Activated T-helper 2 cell treated with anti-CD3 and anti-CD28 coated beads, Interferon-gamma antibody, Interleukin-2, Interleukin-4, amounts not matched to agents 10 μg/mL and 5 μg/mL and 100 μg/mL, durations not matched to agents 14 hours and 24 hours and 36 hours (primary cell): ENCODE measurements at places on chromosomes 13 and 19. TPM values are rescaled to one million over a fixed set of nuclear protein-coding genes. Genes with fewer than 3 reads are reported as not detected.
A peak's percentile ranks its signal among the peaks of the same experiment; 100 is the strongest.

DNA sequence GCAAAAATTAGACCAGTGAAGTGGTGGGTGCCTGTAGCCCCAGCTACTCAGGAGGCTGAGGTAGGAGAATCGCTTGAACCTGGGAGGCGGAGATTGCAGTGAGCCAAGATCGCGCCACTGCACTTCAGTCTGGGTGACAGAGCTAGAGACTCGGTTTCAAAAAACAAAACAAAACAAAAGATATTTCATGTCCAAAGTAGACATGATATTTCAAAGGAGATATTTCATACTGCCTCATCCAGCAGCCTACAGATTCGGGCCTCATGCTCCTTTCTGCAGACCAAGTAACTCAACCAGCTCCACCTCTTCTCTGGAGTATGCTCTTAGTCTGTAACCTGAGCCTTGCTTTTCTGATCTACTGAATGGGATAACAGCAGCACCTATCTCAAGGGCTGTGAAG is 15.0 kb downstream of the ZC3H4 start:
- peaks cover 50% of the 10 kb centered on the region for H3K36me3 ChIP-seq
- no peak for DNase-seq
- H3K27me3 ChIP-seq = no peaks in the 10 kb centered on the region
- peak overlapping the region; percentile 60 for H3K27ac ChIP-seq

DNA sequence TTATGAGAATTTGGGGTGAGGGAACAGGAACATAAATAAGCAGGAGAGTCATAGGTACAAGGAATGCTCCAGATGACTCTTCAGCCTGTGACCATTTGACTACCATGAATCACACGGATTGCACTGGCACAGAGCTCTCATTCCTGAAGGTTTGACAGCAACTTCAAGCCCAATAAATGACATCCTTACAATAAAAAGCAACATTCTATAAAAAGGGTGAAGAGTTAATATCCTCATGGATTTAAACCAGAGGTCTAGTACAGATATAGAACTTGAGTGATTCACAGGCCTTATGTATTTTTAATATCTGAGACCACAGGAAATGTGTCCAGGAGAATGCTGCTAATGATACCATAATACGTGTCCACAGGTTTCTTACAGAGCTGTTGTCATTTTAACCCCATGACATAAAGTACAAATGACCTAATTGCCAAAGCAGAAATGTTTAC is 158.1 kb downstream of the IRS2 start:
- H3K4me1 ChIP-seq = no peaks in the 10 kb centered on the region
- H3K27ac ChIP-seq = no peak overlapping the region
- no peak for DNase-seq
- H3K4me3 ChIP-seq = no peak overlapping the region

- H3K27ac ChIP-seq = no peak overlapping the region
- H3K4me3 ChIP-seq = no peak overlapping the region
- H3K36me3 ChIP-seq = no peaks in the 10 kb centered on the region
Observed at GRCh38 chr19:472005-472858, 11.4 kb upstream of the SHC2 start.

DNA sequence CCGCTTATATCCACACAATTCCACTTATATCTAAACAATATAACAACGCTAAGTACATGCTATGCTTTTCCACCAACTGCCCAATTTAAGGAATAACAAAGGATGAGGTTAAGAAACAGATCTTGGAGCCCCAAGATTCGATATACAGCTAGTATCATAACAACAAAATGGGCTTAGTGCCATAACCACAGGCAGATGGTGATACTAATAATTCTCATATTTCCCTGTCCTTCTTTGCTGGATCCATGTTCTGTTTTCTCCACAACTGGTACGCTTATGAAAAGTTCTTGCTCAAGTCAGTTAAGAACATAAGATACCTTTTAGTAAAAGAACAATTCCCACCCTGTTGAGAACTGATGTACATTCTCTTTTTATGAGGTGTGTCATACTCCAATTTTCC is 33.9 kb downstream of the CAB39L start:
- H3K36me3 ChIP-seq = no peaks in the 10 kb centered on the region
- no peaks in the 10 kb centered on the region for H3K4me1 ChIP-seq
- DNase-seq = no peak
- no peak overlapping the region for H3K4me3 ChIP-seq
- H3K27me3 ChIP-seq = peaks cover 11% of the 10 kb centered on the region

DNA sequence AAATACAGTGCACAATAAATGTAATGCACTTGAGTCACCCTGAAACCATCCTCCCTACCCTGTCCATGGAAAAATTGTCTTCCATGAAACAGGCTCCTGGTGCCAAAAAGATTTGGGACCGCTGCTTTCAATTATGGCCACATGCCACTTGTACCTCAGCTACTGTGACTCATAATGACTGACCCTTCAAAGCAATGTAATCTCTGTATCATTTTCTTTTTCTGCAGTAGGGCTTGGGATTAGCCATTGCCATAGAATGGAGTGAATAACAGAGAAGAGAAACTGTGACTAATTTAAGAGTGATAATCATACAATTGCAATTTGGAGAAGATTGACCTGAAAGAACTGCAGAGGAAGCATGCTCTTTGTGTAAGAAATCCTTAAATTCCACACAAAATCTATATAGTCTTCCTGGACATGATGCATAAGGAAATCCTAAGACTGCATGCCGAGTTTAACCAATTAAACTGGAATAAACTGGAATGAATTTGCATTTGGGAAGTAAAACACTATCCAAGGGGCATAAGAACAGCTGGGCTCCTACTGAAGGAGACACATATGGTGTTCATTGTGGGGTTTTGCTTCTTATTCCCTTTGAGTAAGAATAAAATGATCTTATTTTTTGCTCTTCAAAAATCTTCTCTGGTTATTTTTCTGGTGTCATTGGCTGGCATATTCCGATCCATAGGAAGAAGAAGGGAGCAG is 59.5 kb upstream of the SLC7A1 start:
- DNase-seq = no peak
- no peaks in the 10 kb centered on the region for H3K4me1 ChIP-seq
- no peaks in the 10 kb centered on the region for H3K36me3 ChIP-seq
- no peak overlapping the region for H3K27ac ChIP-seq

DNA sequence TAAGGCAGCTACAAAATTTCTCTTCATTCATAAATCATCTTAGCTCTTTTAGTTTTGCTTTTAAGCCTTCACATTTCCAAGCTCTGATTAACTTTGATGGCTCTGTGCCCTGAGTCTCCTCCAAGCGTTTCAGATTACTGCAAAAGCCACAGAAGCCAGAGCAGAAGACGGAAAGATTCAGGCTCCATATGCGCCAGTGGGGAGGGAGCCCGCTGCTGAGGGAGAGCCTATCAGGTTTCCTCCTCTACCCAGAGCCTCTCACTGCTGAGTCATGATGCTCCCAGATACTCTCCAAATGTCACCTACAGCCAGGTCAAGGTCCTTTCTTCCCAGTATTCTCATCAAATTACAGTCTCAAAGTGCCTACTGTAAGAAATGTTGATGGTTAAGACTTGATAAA is 193.6 kb downstream of the RAP2A start:
- peaks cover 1% of the 10 kb centered on the region for H3K27me3 ChIP-seq
- no peaks in the 10 kb centered on the region for H3K36me3 ChIP-seq
- no peak for DNase-seq

DNA sequence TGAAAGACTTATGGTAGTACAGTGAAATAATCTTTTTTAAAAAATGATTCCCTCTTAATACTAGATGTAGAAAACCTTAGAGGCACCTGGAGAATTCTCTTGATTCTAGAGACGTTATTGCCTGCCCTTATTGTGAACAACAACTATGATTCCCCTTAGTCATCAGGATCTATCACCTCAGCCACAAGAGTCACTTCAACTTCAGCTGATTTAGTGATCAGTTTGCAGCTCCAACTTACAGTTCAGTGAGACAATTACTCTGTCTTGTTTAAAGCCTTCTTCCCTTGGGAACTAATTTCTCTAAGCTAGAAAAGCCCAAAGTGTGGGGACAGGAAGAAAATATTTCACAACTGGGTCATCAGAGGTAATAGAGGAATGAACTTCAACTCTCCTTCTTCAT is 254.3 kb upstream of the SLITRK1 start:
- H3K27me3 ChIP-seq = no peaks in the 10 kb centered on the region
- no peaks in the 10 kb centered on the region for H3K36me3 ChIP-seq
- H3K4me1 ChIP-seq = peaks cover 17% of the 10 kb centered on the region
- no peak overlapping the region for H3K4me3 ChIP-seq
- H3K27ac ChIP-seq = no peak overlapping the region
- DNase-seq = no peak

- DNase-seq = no peak
- H3K36me3 ChIP-seq = peaks cover 32% of the 10 kb centered on the region
- no peak overlapping the region for H3K27ac ChIP-seq
Observed at GRCh38 chr13:43072394-43072793, 49.0 kb downstream of the DNAJC15 start.

GRCh38 chr13:42786715-42787114 is 5.3 kb downstream of the FAM216B start:
- peaks cover 10% of the 10 kb centered on the region for H3K27me3 ChIP-seq
- no peak overlapping the region for H3K27ac ChIP-seq
- H3K36me3 ChIP-seq = no peaks in the 10 kb centered on the region
- no peaks in the 10 kb centered on the region for H3K4me1 ChIP-seq
- DNase-seq = no peak

DNA sequence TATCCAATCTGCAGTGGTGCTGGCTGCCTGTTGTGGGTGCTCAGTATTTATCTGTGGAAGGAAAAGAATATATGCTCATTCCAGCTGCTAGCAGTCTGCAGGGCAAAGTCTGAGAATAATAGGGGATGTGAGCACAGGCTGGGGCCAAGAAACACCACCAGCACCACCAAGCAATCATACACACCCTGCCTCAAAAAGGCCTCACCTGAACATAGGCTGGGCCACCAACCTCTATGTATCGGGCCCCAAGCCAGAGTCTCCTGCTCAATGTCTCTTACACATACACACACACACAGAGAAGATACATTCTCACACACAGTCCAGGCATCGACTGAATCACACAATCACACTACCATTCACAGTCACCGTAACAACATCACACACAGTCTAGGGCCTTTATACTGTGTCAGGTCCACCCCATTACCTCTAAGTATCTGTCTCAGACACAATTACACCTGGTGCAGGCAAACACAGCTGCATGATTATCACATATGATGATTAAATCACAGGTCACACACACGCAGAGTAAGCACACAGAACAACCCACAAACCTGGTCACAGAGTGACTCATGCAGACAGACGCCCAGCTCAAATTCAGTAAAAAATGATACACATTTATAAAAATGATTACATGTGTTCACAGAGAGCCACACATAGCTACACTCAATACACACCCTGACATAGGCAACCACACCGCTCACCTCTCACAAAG is 1.3 kb upstream of the ZSCAN22 start:
- H3K36me3 ChIP-seq = no peaks in the 10 kb centered on the region
- H3K4me3 ChIP-seq = no peak overlapping the region
- H3K4me1 ChIP-seq = peaks cover 2% of the 10 kb centered on the region
- no peak for DNase-seq
- no peak overlapping the region for H3K27ac ChIP-seq
- no peaks in the 10 kb centered on the region for H3K27me3 ChIP-seq

GRCh38 chr19:48588670-48589401 is 17.7 kb upstream of the SPACA4 start:
- H3K27ac ChIP-seq = peak overlapping the region; percentile 52
- peak overlapping the region; percentile 72 for H3K4me3 ChIP-seq
- peaks cover 8% of the 10 kb centered on the region for H3K36me3 ChIP-seq
- H3K27me3 ChIP-seq = peaks cover 4% of the 10 kb centered on the region

- peak overlapping the region; percentile 89 for H3K4me3 ChIP-seq
- DNase-seq = peak; percentile 83
- H3K27me3 ChIP-seq = no peaks in the 10 kb centered on the region
Observed at GRCh38 chr19:50357178-50358100, 8.0 kb downstream of the NAPSA start.

DNA sequence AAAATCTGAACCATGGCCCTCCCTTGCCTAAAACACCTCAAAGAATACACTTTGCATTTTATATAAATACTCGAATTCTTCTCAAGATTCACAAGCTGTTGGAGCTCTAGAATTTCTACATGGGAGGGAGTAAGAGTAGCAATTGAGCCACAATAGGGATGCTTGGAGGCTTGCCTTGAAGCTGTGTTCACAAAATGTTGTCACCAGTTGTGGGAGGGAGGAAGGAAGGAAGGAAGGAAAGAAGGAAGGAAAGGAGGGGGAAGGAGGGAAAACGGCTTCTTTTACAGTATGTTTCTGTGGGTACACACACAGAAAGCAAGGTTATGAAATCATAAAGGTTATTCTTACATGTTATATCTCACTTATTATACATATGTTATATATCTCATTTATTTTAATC is 128.6 kb upstream of the PEG3 start:
- H3K27me3 ChIP-seq = no peaks in the 10 kb centered on the region
- H3K27ac ChIP-seq = no peak overlapping the region
- no peak overlapping the region for H3K4me3 ChIP-seq
- DNase-seq = no peak
- no peaks in the 10 kb centered on the region for H3K4me1 ChIP-seq
- no peaks in the 10 kb centered on the region for H3K36me3 ChIP-seq

GRCh38 chr13:33127009-33127551 is 110.9 kb downstream of the KL start:
- H3K27me3 ChIP-seq = no peaks in the 10 kb centered on the region
- no peak for DNase-seq
- no peak overlapping the region for H3K27ac ChIP-seq
- no peak overlapping the region for H3K4me3 ChIP-seq
- H3K36me3 ChIP-seq = no peaks in the 10 kb centered on the region
- peaks cover 8% of the 10 kb centered on the region for H3K4me1 ChIP-seq

DNA sequence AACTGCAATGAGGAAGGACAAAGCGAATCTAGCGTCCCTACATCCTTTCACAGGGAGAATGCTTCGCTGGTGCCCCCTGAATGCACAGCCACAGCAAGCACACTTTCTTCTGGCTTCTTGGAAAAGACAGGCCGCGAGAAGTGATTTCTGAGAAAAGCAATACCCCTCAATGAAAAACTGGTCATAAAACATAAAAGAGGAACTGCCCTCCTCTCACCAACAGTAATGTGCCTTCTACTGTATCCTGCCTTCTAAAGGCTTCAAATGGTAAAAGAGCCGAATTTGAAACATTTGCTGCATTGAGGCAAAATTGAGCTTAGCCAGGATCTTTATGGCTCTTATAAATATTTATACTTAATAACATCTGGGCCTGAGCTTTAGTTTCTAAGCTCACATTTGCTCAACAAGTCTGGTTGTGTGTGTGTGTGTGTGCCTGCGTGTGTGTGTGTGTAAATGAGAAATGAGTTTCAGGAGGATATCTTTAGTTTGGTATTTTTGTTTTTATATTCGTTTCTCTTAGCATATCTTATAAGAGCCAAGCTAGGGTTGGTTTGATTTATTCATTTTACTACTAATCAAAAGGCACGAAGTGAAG is 246.1 kb upstream of the MAB21L1 start:
- no peak for DNase-seq
- peaks cover 6% of the 10 kb centered on the region for H3K27me3 ChIP-seq
- no peaks in the 10 kb centered on the region for H3K36me3 ChIP-seq
- H3K4me3 ChIP-seq = no peak overlapping the region

- no peak overlapping the region for H3K4me3 ChIP-seq
- no peak overlapping the region for H3K27ac ChIP-seq
- no peak for DNase-seq
- H3K4me1 ChIP-seq = peaks cover 19% of the 10 kb centered on the region
Observed at GRCh38 chr13:109163037-109163379, 533.6 kb downstream of the MYO16 start.

The KLK14 gene
- 0.44 and 0.52 TPM in 2 replicates for total RNA-seq

The MATK gene
- total RNA-seq = 25.4 and 27.5 TPM in 2 replicates

The ABHD17A gene
- 100 and 102 TPM in 2 replicates for total RNA-seq

The RAB20 gene
- 2.8 and 4.0 TPM in 2 replicates for total RNA-seq
